Stimulated activated memory B cell treated with anti-CD40 and anti-IgM and Interleukin-4, amounts not matched to agents 10 μg/mL and 1 μg/mL and 100 μg/mL, for 72 hours (primary cell): ENCODE measurements at places on chromosomes 12 and 14.

DNA sequence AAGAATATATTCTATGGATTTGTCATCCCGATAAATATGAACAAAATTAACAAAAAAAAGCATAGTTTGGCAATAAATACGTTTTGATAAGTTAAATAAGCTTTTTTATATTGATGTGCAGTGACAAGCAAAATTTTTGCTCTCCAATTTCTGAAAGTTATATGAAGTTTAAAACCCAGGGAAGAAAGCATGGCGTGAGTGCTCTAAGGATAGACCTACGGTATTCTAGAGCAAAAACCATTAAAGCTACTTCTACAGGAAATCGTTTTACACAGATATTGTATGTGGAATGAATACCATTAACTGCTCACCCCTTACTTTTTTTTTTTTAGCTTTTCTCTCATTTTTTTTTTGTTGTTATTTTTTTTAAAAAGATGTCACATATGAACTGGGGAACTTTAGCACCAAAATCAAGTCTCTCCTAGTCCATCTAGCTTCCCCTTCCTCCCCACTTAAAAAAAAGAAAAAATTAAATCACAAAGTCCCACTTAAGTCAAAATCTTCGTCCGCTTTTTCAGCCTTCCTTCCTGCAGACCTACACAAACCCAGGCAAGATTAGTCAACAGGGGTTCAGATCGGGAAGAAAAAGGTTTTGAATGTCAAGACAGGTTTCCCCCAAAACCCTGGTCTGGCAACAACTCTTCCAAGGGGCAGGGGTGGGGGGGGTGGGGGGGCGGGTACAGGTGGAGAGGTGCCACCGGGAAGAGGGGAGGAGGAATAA, 4.4 kb downstream of the ZFP36L1 start:
- ATAC-seq: no peak
- peaks cover 60% of the 10 kb centered on the region for H3K36me3 ChIP-seq
- peaks cover 53% of the 10 kb centered on the region for H3K4me1 ChIP-seq
- no peaks in the 10 kb centered on the region for H3K27me3 ChIP-seq

DNA sequence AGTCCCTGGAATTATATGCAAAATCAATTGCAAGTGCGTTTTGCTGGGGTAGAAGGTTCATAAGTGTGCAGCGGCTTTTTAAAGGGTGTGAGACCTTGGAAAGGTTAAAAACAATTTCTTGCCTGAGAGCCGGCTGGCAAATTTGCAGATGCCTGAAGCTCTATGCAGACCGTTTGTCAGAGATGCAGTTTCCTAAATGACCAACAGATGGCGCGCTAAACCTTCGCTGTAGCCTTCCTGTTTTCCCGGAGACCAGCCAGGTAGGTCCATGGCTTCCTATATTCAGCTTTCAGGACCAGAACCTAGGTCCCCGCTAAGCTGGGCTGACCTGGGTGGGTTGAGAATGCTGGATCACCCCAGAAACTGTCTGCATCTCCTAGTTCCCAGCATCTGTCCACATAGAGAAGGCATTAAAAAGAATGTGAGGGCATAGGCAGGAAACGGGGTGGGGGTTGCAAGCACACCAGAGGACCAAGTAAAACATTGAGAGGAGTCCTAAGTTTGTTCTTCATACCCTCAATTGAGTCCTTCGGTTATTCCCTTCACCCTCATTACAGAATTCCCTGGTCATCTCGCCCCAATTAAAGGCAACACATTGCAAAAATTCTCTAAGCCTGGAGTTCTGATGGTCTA, 5.7 kb upstream of the NOS1 start:
- H3K27me3 ChIP-seq: peaks cover 42% of the 10 kb centered on the region
- no peak overlapping the region for H3K27ac ChIP-seq
- H3K4me3 ChIP-seq: no peak overlapping the region
- ATAC-seq: no peak

DNA sequence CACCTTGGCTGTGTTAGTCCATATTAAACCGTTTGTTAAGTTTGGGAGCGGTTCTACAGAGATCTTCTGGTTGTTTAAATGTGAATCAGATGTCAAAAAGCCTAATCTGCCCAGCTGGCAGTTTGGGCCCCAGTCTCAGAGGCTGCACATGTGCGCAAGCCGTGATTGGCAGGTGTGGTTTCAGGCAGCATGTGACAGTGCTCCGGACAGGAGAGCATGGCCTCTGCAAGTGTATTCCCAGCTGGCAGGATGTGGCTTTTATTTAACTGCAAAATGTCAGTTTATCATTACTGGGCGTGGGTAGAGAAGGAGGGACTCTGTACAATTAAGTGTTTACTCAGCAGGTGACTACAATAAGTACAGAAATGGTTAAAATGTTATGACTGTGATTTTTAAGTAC, 77.5 kb downstream of the PELI2 start:
- ATAC-seq: peak; percentile 82
- H3K4me3 ChIP-seq: peak overlapping the region; percentile 30
- no peaks in the 10 kb centered on the region for H3K36me3 ChIP-seq
- no peaks in the 10 kb centered on the region for H3K27me3 ChIP-seq
- H3K4me1 ChIP-seq: peaks cover 17% of the 10 kb centered on the region

DNA sequence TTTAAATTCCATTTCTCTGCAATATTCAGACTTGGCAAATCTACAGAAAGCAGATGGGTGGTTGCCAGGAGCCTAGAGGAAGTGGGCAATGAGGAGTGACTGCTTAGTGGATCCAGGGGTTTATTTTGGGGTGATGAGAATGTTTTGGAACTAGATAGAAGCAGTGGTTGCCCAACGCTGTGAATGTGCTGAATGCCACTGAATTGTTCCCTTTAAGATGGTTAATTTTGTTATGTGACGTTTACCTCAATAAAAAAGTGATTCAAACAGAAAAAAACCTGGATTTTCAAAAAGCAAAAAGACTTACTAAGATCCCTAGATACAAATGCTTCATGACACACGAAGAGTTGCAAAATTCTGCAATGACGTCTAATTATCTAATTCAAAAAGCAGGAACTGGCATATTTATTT, 34.2 kb downstream of the DAO start:
- ATAC-seq: no peak
- peaks cover 7% of the 10 kb centered on the region for H3K27me3 ChIP-seq
- no peak overlapping the region for H3K4me3 ChIP-seq

DNA sequence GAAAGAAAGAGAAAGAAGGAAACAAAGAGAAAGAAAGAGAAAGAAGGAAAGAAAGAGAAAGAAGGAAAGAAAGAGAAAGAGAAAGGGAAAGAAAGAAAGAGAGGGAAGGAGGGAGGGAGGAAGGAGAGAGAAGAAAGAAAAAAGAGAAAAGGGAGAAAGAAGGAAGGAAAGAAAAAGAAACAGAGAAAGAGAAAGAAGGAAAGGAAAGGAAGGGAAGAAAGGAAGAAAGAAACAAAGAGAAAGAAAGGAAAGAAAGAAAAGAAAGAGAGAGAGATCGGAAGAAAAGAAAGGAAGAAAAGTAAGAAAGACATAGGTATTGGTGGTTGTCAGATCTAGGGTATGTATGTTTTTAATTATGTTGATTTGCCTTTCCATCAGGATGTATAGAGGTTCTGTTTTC, 342.3 kb downstream of the FOXG1 start:
- H3K27ac ChIP-seq: no peak overlapping the region
- no peaks in the 10 kb centered on the region for H3K27me3 ChIP-seq
- H3K4me3 ChIP-seq: no peak overlapping the region
- H3K36me3 ChIP-seq: no peaks in the 10 kb centered on the region
- no peak for ATAC-seq

DNA sequence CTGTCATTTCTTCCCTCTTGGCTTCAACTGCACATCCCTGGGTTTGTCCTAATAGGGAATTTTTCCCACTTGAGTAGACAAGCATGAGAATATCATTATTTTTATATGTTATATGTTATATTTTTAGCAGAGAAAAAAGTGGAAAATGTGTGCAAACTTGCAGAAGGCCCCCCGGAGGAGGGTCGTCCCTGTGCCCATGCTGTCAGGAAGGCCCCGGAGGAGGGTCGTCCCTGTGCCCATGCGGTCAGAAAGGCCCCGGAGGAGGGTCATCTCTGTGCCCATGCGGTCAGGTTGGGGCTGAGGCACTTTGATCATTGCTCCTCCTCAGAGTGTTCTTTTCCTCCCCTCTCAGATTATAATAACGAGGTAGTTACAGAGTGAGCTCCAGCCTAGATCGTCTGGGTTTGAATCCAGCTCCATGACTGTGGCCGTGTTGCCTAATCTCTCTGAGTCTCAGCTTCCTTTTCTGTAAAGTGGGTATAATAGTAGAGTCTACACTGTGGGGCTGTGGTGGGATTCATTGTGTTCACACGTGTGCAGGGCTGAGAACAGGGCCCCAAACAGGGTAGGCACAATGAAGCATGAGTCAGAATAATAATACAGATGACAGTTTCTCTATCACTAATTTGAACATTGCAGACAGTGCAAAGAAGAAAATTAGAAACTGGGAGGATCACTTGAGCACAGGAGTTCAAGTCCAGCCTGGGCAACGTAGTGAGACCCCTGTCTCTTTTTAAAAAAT, 33.4 kb downstream of the ELK3 start:
- no peaks in the 10 kb centered on the region for H3K27me3 ChIP-seq
- H3K36me3 ChIP-seq: peaks cover 52% of the 10 kb centered on the region
- ATAC-seq: no peak
- H3K27ac ChIP-seq: peak overlapping the region; percentile 55
- H3K4me3 ChIP-seq: no peak overlapping the region

DNA sequence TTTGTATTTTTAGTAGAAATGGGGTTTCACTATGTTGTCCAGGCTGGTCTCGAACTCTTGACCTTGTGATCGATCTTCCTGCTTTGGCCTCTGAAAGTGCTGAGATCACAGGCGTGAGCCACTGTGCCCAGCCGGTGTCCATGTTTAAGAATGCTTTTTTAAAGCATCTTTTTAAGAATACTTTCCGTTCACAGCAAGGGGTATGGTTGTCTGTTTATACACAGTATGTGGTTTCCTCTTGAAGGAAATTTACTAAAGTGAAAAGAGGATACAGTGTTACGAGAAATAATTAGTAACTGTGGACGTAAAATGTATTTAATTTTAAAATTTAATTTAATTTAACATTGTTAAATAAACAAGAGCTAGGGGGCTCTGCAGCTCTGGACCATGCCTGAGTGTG, 73.4 kb downstream of the GSC start:
- ATAC-seq: no peak
- peaks cover 40% of the 10 kb centered on the region for H3K27me3 ChIP-seq
- H3K4me3 ChIP-seq: no peak overlapping the region

GRCh38 chr14:56949828-56950227, 139.5 kb upstream of the OTX2 start:
- no peak overlapping the region for H3K4me3 ChIP-seq
- no peak for ATAC-seq
- no peaks in the 10 kb centered on the region for H3K4me1 ChIP-seq
- H3K27me3 ChIP-seq: peaks cover 10% of the 10 kb centered on the region

DNA sequence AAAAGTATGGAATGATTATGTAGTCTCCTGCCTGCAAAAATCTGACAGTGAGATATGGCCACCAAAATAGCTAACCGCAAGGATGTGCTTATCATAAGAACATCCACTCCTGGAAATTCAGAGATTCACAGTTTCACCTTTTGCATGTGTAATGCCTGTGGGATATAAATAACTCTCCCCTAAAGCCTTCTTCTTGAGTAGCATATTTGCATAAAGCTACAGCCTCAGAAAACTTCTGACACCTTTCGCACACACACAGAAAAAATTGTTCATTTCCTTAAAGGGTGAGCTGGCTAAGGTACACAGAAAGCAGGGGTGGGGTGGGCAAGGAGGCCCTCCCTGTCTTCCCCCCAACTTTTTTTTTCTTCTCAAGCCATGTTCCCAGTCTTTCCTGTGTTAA, 3.1 kb upstream of the IGF1 start:
- ATAC-seq: peak; percentile 84
- no peaks in the 10 kb centered on the region for H3K4me1 ChIP-seq
- peak overlapping the region; percentile 59 for H3K4me3 ChIP-seq
- peaks cover 5% of the 10 kb centered on the region for H3K36me3 ChIP-seq
- H3K27me3 ChIP-seq: no peaks in the 10 kb centered on the region

- no peak overlapping the region for H3K27ac ChIP-seq
- H3K36me3 ChIP-seq: no peaks in the 10 kb centered on the region
- H3K27me3 ChIP-seq: peaks cover 43% of the 10 kb centered on the region
- no peak for ATAC-seq
Measured at GRCh38 chr14:99924379-99924778, 131.2 kb downstream of the EML1 start.

DNA sequence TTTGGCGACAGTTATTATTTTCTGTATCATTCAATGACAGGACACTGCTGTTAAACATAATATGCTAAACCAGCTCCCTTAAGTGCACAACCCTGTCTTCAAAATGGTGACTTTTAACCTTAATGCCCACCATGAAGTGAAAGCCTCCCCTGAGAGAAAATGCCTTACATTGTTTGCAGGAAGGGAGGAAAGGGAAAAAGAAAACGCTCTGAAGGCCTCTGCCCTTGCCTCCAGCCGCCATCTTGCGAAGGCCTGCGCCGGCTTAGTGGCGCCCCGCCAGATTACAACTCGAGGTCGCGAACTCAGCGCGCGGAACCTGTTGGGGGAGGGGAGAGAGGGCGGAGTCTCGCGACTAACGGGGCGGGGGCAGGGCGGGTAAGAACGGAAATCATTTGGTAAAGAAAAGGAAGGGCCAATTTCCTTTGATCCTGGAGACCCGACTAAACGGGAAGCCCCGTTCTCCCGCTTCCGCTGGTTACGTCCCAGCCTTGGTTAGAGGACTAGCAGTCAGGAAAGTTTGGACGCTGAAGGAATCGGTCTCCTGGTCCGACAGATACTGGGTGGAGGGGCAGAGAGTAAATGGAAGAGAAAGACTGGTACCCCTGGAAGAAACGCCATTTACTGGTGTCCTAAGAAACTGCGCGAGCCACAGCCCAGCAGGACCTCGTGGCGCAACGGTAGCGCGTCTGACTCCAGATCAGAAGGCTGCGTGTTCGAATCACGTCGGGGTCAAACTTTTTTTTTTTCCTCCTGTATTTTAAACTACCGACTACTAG, 11.6 kb upstream of the TMPO start:
- peak overlapping the region; percentile 85 for H3K4me3 ChIP-seq
- peak; percentile 92 for ATAC-seq
- H3K27ac ChIP-seq: peak overlapping the region; percentile 97
- no peaks in the 10 kb centered on the region for H3K27me3 ChIP-seq
- peaks cover 11% of the 10 kb centered on the region for H3K4me1 ChIP-seq
- H3K36me3 ChIP-seq: no peaks in the 10 kb centered on the region

- no peak overlapping the region for H3K27ac ChIP-seq
- no peaks in the 10 kb centered on the region for H3K27me3 ChIP-seq
- peaks cover 7% of the 10 kb centered on the region for H3K4me1 ChIP-seq
- no peak for ATAC-seq
Measured at GRCh38 chr14:69378274-69378673, 19.8 kb downstream of the ERH start.

DNA sequence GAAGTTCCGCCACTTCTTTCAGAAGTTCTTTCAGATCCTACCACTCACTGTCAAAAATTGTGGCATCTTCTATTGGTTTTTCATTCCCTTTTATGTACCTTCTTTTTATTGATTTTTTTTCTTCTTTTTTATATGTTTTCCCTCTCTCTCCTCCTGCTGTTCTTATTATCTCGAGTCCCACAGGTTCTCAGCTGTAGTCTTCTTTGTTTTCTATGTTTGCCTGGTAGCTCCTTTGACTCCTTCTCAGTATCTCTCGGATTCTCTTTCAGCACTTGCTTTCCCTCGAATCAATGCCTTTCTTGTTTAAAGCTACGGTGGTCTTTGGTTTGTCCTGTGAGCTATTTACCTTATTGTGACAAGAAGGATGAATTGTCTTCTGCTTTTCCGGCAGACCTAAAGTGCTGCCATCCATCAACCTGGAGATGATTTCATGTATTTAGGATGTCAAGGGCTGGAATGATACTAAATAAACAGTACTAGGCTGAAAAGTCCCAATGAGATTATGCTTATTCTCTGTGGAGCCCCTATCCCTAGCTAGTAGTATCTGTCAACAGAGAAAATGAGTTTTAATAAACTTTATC, 541.7 kb downstream of the NOVA1 start:
- no peak overlapping the region for H3K4me3 ChIP-seq
- no peaks in the 10 kb centered on the region for H3K4me1 ChIP-seq
- ATAC-seq: no peak
- H3K27me3 ChIP-seq: no peaks in the 10 kb centered on the region
- H3K36me3 ChIP-seq: no peaks in the 10 kb centered on the region
